ENCODE measurements at places on chromosomes 7 and 10. TPM values are rescaled to one million over a fixed set of nuclear protein-coding genes. Genes with fewer than 3 reads are reported as not detected.

The RNF133 gene
- total RNA-seq: not detected

- no peak for DNase-seq
Observed at GRCh38 chr10:62719061-62719460, 85.5 kb upstream of the ADO start.

- DNase-seq: no peak
Observed at GRCh38 chr10:67657775-67658174, 38.2 kb downstream of the CTNNA3 start.

DNA sequence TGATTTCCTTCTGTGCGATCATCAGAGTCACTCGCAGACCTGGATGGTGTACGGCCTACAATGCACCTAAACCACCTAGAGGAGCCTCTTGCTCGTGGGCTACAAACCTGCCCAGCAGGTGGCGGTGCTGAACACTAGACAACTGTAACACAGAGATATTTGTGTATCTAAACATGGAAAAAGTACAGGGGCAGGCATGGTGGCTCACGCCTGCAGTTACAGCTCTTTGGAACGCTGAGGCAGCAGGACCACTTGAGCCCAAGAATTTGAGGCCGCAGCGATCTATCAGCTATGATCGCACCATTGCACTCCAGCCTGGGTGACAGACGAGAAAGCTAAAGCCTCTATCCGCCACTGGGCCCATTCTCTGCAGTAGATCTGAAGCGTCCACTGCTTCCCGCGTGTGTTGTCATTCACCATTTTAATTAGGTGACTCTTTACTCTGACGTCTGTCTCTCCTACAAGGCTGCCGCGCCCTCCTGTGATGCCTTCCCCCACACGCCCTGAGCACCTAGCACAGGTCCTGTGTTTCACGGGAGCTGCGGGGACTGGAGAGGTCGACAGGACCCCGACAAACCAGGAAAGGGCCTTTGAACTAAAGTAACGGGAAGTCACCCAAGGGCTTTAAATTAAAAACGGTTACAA, 774 bp downstream of the TUBGCP2 start:
- DNase-seq: peak; percentile 87

DNA sequence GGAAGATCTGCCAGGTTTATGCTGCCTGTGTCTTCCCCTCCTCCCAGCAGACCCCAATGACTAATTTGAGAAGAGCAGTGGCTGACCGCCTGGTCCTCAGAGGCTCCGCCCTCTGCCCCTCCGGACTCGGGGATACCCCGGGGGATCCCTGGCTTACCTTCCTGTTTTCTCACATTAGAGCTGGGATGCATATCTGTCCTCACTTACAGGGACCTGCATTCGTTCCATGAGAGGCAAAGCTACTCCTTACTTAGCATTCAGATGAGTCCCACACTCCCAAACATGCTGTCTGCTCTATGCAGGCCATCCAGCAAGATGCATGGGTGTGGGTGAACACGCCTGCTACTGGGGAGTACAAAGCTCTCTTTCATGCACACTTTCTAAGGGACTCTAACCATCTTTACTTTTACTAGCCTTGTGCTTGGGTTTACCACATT, 24.0 kb downstream of the VOPP1 start:
- DNase-seq: no peak

DNA sequence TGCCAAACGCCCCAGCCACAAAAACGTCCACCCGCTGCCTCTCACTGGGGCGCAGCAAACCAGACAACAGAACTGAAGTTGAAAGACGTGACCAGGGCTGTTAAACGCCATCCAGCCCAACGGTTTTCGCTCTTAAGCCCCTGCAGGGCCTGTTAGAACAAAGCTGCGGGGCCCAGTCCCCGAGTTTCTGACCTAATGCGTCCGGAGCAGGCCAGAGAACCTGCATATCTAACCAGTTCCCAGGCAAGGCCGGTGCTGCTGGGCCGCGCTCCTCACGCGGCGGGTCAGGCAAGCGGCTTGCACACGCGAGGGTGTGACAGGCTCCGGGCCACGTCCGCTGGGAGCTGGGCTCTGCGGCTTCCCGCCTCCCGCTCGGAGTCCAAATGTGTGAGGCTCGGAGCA, 87.0 kb downstream of the PTPRN2 start:
- DNase-seq: no peak

DNA sequence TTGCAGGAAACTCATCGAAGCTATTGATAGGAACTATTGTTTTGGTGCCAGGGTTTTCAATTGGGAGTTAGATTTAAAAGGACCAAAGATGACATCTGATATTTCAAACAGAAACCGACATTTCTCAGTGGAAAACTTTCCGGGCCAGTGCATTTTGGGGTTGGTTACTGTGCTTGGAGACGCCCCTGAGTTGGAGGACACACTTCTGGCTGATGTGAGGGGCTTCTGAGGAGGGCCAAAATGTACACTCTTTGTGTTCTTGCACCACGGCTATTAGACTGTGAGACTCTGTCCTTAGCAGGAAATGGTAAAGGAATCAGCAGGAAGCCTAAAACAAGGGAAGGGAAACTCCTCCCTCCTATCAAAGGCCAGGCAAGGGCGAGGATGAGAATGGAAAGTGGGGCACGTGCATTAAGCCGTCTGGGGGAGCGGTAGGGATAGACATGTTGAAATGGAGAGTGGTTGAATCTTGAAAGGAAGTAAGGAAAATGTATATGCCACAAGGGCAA, 1.8 kb upstream of the SRGN start:
- DNase-seq: no peak

The CNTNAP2 gene
- total RNA-seq: not detected

GRCh38 chr7:98841179-98841997, 28.4 kb downstream of the TMEM130 start:
- peak; percentile 55 for DNase-seq

DNA sequence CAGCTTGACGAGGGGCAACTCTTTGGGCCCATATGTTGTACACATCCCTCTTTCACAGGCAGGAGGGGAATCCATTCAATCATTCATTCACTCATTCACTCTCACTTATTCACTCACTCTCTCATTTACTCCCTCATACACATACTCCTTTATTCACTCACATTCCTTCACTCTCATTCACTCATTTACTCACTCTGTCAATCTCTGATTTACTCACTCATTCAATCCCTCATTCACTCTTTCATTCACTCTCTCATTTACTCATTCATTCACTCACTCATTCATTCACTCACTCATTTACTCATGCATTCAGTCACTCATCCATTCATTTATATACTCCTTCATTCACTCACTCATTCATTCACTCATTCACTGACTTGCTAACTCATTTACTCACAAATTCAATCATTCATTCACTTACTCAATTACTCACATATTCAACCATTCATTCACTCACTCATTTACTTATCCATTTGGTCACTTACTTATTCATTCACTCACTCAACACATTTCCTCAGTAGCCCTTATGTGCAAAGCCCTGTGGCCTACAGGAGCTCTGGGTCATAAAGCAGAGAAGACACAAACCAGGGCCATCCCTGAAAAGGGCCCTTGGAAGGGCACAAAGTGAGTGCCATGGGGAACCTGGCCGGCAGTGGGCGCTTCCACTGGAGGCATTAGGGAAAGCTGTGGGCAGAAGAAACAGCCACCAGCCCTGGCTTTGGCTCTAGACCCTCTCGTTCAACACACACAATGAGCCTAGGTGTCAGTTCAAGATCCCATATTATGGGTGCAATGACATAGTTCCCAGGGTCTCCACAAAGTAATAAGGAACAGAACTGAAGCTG, 26.0 kb downstream of the HIP1 start:
- DNase-seq: no peak

DNA sequence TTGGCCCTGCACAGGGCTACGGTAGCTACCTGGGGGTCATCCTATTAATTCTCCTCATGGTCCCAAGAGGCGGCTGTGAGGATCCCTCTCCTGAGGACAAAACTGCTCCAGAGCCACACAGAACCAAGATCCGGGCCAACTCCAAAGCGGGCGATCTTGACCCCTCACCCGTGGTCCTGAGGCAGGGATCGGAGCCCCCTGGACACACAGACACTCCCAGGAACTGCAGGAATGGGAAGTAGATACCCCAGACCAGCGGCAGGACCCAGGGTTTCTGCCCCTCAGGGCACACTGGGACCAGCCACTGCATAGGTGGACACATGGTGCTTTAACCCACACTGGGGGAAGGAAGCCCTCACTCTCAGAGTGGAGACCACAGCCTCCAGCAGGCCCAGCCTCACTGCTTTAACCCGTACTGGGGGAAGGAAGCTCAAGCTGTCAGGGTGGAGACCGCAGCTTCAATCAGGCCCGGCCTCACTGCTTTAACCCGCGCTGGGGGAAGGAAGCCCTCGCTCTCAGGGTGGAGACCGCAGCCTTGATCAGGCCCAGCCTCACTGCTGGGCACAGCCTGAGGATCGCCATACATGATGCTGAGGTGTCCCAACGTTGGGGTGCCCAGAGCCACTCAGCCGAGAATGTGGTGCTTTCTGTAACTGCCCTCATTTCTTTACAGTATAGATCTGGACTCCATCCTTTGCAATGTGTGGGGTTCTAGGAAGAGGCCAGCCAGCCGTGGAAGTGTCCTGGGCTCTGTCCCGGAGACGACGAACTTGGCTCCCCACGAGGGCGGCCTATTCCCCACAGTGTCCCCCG, 60.1 kb downstream of the DIP2C start:
- no peak for DNase-seq

- no peak for DNase-seq
Observed at GRCh38 chr7:22452960-22453558, 46.9 kb downstream of the STEAP1B start.

- no peak for DNase-seq
Observed at GRCh38 chr7:102153599-102153946, 133.1 kb upstream of the SH2B2 start.

DNA sequence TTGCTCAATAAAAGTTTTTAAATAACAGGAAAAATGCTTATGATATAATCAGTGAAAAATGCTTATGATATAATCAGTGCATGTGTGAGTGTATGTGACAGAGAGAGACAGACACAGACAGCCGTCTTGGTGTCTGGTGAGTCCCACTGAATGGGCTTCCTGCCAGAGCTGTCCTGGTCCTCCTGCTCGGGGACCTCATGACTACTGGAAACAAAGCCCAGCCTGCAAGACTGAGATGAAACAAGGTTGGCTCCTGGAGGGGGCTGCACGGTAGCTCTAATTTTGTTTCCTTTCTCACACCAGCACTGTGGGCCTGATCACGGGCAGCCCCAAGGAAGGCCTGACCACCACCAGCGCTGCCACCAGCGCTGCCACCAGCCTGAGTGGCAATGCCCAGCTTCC, 57.3 kb downstream of the NRP1 start:
- no peak for DNase-seq

- DNase-seq: no peak
Observed at GRCh38 chr7:158076656-158077055, 511.0 kb downstream of the PTPRN2 start.

DNA sequence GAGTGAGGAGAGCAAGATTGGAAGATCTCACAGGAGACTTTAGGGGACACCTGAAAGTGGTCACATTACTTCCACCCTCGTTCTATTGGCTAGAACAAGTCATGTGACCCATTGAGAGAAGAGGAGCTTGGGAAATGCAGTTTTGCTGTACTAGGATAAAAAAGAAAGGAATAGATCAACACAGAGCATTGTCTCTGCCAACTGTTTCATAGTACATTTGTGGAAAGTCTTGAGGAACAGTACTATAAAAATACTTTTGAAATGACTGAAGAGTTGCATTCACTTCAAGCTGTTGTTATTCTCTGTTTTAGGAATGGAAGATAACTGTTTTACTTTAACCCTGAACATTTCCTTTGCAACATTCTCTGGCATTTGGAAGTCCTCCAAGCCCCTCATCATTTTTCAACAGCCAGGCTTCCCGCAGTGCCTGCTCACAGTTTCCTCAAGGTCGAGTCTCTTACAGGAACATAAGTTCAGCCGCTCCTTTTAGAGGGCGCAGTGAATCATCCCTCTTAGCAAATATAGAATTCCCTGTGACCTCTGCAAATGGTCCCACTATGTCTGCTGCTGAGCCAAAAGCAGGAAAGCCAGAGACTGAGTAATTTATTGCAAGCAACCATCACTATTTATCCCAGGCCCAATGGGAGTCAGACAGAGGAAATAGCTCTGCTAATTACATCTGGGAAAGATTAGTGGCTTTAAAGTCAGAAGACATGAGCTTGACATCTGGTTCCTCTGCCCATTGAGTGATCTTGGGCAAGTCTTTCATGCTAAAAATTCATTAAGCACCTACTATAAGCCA, 40.7 kb downstream of the MRPL32 start:
- DNase-seq: peak; percentile 2

The CPA2 gene
- not detected for total RNA-seq

DNA sequence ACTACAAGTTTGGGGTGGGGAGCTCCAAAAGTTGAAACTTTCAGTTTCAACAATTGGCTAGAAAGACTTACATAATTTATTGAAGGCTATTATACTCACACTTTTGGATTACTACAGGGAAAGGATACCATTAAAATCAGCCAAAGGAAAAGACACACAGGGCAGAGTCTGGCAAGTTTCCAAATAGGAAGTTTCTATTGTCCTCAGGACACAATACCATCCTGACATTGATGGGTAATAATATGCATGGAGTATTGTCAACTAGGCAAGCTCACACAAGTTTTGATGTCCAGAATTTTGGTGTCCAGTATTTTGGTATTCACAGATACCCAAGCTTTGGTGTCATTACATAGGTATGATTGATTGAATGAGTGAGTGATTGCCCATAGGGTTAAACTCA, 872.6 kb upstream of the SORCS1 start:
- no peak for DNase-seq

The GARIN1A gene
- total RNA-seq: 1.9 TPM

DNA sequence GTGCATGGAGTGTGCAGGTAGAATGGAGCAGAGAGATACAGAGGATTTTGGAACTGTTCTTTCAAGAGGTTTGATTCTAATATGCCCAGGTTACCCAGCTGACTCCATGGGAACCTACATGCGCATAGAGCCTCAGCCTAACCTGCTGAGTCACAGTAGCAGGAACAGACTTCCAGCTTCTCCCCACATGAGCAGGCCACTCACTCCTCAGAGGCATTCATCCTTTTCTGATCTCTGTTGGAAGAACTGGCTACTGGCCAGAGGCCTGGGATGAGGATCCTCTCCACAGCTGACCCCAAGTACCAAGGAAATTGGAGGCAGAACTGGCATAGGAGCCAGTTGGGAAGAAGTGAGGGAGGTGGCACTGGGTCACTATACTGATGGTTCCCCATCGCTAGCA, 17.9 kb upstream of the CCSER2 start:
- DNase-seq: no peak

The DNAJB9 gene
- total RNA-seq: 53.3 TPM

GRCh38 chr10:28949005-28950004, 272.0 kb downstream of the BAMBI start:
- DNase-seq: no peak

- DNase-seq: no peak
Observed at GRCh38 chr10:91194497-91195179, 25.8 kb upstream of the PCGF5 start.

The RBP3 gene
- total RNA-seq: not detected

Measured in CD4-positive, CD25-positive, alpha-beta regulatory T cell (primary cell).